ENCODE measurements at places on chromosomes 12 and 14.

- peak; percentile 40 for DNase-seq
Measured at GRCh38 chr14:69152181-69152901, 578 bp downstream of the DCAF5 start.

DNA sequence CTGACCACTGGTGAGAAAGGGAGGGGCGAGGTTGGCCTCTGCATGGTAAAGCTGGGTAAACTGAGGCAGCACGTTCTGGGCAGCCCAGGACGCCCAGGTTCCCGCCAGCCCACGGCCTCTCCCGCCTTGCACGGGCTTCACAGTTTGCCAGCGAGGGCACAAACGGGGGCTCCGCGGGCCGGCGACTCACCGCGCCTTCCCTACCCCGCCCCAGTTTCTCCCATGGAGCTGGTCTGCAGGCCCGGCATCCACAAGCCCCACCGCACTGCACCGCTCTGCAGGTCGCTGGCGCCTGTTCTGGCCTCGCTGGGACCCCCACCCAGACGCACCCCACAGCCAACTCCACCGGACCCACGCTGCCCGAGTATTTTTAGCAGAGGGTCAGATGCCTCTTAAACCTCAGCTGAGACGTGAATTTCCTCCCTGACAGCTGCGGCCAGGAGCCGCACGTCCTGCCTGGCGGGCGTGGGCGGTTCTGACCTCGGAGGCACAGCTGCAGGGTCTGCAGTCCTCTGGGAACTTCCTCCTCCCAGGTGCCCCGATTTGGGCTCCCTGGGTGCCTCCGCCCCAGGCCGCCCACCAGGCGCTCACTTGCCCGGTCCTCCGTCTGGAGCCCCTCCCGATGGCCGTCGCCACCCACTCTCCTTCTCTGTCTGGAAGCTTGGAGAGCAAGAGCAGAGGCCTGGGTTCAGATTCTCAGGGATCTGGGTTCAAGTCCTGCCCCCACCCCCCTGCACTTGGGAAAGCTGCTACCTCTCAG is 29.5 kb upstream of the INF2 start:
- DNase-seq = no peak

DNA sequence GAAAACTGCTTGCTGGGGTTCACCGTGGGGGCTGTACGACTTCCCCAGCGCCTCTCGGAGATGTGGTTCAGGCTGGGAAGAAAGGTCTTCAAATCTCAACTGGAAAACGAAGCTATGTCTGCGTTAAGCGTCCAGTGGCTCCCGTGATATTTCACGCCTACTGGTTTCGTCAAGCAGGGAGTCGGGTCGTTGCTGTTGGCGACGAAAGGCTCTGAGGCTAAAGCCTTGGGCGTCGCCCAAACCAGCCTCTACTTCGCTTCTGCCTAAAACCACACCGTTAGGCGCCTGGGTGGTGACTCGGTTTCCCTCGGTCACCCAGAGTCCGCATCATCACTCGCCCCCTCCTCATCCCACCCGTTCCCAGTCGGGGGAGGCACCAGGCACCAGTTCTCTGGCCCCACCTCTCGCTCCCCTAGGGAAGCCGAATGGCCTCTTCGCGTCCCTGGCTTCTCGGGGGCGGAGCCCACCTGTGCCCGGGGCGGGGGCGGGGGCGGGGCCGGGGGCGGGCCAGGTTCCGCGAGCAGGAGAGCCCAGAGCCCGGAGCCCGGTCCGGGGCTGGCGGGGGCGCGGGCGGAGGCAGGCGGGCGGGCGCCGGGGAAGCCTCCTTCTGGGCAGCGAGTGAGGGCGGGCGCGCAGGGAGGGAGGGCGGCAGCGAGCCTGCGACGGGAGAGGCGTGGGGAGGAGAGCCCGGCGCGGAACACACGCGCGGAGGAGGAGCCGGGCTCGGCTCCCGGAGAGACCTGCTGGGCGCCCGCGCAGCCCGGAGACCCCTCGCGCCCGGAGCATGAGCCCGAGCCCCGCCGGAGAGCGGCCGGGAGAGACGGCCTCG is at the start of gene B4GALNT3:
Gene B4GALNT3 (plus strand): TSS at position 510 of the 829 bp plus-strand sequence. CDS start 438 bp downstream, outside the sequence.
- DNase-seq = peak; percentile 17

DNA sequence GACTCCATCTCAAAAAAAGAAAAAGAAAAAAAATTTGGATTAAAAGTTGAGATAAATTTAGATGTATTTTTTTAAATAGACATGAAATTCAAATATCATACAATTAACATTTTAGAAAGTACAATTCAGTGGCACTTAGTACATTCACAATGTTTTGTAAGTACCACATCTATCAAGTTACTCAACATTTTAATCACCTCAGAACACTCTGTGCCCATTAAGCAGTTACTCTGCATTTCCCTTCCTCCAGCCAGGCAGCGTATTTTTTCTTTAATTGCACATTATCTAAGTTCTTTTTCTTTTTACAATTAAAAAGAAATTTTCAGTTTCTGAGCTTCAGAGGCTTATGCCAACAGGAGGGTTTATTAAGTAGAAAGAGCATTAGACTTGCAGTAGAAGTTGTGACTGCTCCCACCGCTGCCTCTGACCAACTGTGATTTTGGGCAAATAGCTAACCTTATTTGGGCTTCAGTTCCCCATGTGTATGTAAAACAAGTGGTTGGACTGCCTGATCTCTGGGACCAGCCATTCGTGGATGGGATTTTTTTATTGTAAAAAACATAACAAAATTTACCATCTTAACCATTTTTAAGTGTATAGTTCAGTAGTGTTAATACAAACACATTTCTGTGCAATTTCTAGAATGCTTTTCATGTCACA is 65.7 kb downstream of the WNK1 start:
- DNase-seq = no peak

GRCh38 chr14:102732924-102733323 is 44.3 kb upstream of the TRAF3 start:
- no peak for DNase-seq

- DNase-seq = no peak
Measured at GRCh38 chr12:55722948-55723347, 2.8 kb downstream of the RDH5 start.

DNA sequence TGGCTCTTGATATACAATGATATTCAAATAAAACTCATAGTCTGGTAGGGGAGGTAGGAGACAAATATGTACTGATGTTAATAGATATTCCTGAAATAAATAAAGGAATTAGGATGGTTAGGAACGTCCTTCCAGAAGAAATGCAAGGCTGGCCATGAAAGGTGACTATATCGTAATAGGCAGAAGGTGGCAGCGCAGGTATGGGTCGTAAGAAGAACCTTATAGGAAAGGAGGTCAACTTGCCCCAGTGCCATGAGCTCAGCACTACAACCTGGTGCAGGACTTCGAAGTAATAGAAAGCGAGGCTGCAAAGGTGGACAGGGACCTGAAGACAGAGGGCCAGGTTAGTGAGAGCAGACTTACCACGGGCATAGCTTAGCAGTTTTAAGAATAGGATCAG is 55.3 kb upstream of the FGD4 start:
- DNase-seq = no peak

DNA sequence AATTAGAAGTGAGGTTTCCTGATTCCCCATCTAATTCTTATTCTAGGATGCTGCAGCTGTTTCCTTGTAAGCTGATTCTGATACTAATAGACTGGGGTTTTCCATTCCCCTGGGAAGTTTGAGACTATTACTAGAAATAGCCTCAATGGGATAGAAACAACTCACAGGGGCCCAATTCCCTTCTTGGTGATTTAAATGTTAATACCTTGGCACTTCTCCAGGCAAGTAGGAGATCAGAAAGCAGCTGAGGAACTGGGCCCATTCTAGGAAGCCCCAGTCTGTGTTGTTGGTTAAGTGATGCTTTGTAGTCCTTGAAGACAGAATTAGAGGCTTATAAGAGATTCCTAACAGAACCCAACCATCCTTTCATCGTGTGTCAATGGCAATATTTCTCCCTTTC is 407.0 kb upstream of the SEL1L start:
- no peak for DNase-seq

- peak; percentile 81 for DNase-seq
Measured at GRCh38 chr12:6061660-6062059, 62.8 kb downstream of the VWF start.

GRCh38 chr12:91993287-91994017 is 152.2 kb downstream of the BTG1 start:
- peak; percentile 40 for DNase-seq

DNA sequence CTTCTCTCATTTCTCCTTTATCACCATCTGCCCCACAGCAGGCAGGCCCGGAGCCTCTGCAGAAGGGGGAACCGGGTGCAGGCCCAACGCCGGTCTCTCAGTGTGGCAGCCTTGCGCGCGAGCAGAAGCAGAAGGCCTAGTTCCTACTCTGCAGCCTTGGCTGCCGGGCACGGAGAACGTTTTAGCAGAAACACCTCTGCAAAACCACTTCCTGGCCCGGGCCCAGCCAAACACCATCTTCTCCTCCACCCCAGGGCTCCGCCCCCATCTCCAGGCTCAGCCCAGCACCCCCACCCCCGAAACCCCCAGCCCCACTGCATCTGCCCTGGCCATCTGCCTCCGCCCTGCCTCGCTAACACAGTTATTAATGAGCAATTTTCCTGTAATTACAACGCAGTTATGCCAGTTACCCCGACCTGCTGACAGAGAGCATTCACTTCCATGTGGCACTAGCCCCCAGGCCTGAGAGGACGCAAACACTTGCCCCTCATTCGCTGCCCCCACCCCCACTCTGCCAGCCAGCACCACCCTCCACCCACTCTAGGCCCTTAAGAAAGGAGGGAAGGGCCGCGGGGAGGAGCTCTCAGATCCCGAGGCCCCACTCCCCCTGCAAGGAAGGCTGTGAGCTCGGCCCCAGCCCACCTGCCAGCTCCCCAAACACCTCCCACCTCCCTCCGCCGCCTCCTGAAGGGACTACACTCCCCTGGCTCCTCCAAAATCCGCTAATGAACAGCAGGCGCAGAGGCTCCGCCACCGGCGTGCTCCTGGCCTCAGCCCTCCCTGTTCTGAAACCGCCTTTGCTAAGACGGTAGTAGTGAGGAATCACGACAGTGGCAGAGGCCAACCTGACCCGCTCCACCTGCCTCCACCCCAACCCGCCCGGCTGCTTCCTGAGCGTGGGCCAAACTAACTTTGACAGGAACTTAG is 44.7 kb upstream of the FBRSL1 start:
- no peak for DNase-seq

- no peak for DNase-seq
Measured at GRCh38 chr12:128425666-128426331, 158.8 kb downstream of the TMEM132C start.

GRCh38 chr12:30779578-30779977 is 24.8 kb upstream of the CAPRIN2 start:
- DNase-seq = no peak

- DNase-seq = no peak
Measured at GRCh38 chr12:102562836-102563425, 82.6 kb upstream of the IGF1 start.

- DNase-seq = peak; percentile 62
Measured at GRCh38 chr12:27335364-27336281, 3.0 kb downstream of the BMAL2 start.

- DNase-seq = no peak
Measured at GRCh38 chr14:100066962-100067361, 1.7 kb downstream of the EVL start.

DNA sequence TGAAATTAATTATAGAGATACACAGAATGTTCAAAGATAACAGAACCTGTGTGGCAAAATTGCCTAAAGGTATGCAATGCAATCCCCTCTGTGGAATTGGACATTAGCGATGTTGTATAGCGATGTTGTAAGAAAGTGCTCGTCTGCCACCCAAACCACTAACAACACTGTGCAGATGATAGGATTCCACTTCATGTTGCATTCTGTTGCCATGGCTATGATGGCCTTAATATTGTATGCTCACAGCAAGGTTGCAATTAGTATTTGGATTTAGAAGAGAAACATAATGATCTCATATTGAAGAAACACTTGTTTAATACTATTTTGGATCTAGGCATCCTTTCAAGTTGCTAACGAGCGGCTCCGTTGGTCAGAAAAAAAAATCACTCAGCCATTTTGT is 260.3 kb downstream of the BCAT1 start:
- DNase-seq = no peak

GRCh38 chr14:65434216-65434850 is 21.8 kb downstream of the FUT8 start:
- peak; percentile 28 for DNase-seq

GRCh38 chr12:108955225-108955835 is 65.5 kb downstream of the SVOP start:
- DNase-seq = peak; percentile 9

GRCh38 chr12:29769162-29769858 is 14.4 kb downstream of the TMTC1 start:
- DNase-seq = peak; percentile 95

DNA sequence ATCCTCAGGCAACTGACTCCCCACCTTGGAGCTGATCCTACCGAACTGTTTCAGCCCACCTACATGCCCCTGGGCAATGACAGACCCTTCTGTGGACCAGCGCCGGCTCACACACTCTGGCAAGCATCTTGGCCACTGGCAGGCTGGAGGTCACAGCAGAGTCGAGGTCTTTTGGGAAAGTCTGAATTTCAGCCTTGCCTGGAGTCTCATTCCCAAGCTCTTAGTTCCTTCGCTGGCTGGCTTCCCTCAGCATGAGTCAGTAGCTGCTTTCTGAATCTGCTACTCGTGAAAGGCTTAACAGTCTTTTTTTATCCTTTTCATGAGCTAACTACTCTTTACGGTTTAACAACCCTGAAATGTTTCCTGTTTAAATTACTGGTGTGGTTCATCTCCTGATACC is 44.5 kb downstream of the ASCL4 start:
- DNase-seq = peak; percentile 60

GRCh38 chr14:87667659-87668058 is 325.3 kb downstream of the GALC start:
- no peak for DNase-seq

GRCh38 chr12:129069886-129070285 is 216.6 kb downstream of the GLT1D1 start:
- no peak for DNase-seq

- no peak for DNase-seq
Measured at GRCh38 chr14:53534841-53535240, 381.7 kb upstream of the DDHD1 start.

GRCh38 chr14:39423793-39424192 is 8.4 kb downstream of the FBXO33 start:
- DNase-seq = no peak

- no peak for DNase-seq
Measured at GRCh38 chr14:47194055-47194454, 481.4 kb downstream of the MDGA2 start.
